ENCODE measurements at places on chromosomes 11 and 22.

DNA sequence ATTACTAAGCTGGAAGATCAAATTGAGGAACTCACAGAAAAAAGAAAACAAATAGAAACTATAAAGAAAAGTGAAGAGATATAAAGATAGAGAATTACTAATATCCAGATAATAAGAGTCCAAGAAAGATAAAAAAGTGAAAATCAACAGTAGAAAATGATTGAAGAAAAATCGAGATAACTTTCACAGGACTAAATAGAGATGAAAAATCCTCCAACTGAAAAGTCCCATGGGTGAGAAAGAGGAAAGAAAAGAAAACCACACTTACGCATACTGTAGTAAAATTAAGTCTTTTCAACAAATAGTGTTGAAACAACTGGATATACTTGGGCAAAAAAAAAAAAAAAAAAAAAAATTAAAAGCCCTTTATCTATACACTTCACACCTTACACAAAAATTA, 60.0 kb downstream of the ENTHD1 start:
- DNase-seq: no peak

DNA sequence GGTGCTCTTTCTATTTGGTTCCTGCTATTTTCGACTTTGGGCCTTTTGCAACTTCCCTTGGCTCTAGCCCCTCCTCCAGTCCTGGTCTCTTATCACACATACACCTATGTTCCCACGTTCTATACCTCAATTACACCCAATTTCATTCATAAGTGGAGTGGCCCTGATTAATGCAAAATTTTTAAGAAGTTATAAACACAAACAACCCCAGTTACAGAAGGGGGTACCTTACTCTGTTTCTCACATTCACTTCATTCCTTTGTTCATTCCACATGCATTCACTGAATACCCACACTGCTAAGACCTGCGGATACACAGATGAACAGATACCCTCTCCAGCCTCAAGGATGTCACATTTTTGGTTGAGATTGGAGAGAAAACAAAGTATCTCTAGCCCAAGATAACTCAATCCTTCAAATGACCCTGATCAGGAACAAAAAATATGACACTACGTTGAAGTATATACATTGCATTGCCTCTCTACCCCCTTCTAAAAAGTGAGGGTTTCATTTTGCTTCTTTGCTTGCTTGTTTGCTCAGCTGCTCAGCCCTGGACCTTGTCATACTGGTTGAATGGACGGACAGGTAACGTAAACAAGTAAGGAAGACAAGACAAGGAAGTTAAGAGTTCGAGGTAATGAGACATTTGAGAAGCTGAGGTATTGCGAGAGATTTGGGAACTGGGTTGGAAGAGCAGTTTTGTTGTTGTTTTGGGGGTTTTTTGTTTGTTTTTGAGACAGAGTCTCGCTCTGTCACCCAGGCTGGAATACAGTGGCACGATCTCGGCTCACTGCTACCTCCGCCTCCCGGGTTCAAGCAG, 3.6 kb upstream of the VPS37C start:
- no peak for DNase-seq

DNA sequence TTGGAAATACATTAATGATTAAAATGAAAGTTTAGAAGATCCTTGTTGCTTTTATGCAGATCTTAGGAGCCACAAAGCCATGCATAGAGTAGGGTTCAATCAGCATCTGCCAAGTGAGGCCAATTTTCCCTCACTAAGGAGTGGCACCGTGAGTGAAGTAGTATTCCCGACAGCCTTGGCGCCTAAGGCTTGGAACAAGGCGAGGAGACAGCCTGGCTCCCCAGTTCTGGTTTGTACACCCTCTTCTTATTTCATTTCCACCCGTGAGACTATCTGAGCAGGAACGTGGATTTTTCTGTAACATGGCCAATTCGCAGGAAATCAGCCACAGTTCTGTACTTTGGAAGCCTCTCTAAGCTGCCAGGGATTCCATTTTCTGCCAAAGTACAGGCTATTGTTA, 22.6 kb downstream of the FADS2 start:
- no peak for DNase-seq

- no peak for DNase-seq
Measured at GRCh38 chr11:44349328-44349727, 39.4 kb upstream of the ALX4 start.

GRCh38 chr11:130314184-130314749, 450 bp downstream of the ZBTB44 start:
- DNase-seq: peak; percentile 86

GRCh38 chr11:100232006-100232405, 455.1 kb upstream of the ARHGAP42 start:
- DNase-seq: no peak

- DNase-seq: no peak
Measured at GRCh38 chr11:47842749-47843148, 5.4 kb downstream of the NUP160 start.

GRCh38 chr11:34242037-34242625, 115.7 kb downstream of the ABTB2 start:
- no peak for DNase-seq

- no peak for DNase-seq
Measured at GRCh38 chr11:111935317-111936039, 1.7 kb upstream of the DIXDC1 start.

DNA sequence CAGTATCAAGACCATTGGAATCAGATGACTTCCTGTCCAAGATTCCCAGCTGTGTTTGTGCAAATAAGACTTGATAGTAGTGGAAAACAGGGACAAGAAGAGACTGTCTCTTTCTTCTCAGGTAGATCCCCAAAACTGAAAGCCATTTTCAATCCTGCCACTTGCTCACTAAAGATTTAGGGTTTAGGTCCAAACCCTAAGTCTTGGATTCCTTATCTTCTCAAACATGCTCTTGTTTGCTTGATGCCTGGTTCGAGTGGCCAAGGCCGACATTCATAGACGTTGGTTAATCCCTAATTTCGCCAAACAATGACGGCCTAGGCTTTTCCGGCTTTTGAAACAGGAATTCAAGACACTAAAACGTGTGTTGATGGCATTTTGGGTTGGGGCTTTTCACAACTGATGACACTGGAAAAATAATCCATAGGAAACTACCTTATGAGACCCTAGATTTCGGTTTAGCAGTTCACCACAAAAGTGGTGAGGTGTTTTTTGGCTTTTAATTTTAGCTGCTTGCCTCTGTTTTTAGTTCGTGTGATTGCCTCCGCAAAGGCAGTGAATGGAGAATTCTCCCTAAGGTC, 1.0 kb upstream of the GTPBP1 start:
- peak; percentile 44 for DNase-seq

- DNase-seq: no peak
Measured at GRCh38 chr11:74474316-74474715, 7.0 kb upstream of the KCNE3 start.

GRCh38 chr11:3989921-3990290, 104.7 kb upstream of the RRM1 start:
- no peak for DNase-seq

GRCh38 chr11:78533399-78533798, 41.3 kb downstream of the NARS2 start:
- no peak for DNase-seq

DNA sequence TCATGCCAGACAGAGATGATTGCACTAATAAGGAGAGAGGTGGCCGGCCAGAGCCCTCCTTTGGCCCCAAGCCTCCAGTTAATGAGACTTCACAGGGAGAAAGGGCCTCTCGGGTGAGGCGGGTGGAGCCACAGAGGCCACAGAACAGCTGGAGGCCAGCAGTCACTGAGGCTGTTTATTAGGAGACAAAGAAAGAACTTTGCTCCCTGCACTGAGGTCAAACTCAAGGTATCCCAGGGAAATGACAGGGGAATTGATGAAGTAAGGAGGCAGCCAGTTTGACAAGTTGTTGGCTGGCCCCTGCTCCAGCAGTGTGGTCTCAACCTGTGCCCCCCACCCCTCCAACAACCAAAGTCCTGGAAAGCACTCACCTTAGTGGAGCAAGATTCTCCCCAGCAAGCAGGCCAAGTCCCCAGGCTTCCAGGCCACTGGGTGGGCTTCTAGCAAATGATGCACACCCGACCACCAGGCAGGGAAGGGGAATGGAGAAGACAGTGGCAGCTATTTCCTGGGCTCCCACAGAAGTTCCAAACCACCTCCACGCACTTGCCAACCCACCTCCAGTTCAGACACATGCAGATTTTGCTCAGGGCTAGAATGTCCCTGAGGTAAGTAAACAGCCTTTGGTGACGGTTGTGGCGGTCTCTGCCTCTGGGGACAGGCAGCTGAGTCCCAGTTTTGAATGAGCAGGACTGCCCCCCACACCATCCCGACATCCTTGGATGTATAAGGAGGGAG, 53.2 kb downstream of the RPUSD4 start:
- no peak for DNase-seq

Measured in cardiac septum (tissue), 1 donor.